ENCODE measurements at places on chromosomes 6 and 20.

GRCh38 chr6:93047033-93047432 lies 372.3 kb downstream of the EPHA7 start:
- DNase-seq: no peak

DNA sequence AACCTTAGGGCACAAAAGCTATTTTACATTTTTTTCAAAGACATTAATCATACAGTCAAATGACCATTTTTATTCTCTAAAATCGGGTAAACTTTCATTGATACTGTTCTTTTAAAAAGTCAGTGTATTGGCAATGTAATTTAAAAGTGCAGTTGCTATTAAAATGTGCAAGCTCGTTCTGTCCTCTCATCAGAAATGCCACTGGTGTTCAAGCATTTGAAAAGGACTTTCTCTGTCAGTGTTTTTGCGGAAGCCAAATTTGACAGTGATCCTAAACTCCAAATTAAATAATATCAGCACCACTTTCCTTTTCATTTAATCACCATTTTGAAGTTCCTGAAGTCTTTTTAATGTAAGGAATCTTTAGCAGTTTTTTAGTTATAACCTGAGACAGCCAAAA lies 69.6 kb downstream of the AFG1L start:
- DNase-seq: no peak

DNA sequence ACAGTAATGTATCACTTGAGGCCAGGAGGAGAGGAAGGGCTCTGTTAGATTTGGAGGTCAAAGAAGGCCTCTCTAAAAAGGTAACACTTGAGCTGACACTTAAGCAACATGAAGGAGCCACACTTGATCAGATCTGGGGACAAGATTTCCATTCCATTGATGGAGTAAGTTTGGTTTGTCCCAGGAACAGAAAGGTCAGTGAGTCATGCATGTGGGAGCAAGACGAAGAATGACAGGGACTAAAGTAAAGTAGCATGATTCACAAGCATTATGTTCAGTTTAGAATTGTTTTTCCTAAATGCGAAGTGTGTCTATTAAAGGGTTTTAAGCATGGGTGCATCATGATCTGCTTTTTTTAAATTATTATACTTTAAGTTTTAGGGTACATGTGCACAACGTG lies 47.4 kb downstream of the COL21A1 start:
- no peak for DNase-seq

DNA sequence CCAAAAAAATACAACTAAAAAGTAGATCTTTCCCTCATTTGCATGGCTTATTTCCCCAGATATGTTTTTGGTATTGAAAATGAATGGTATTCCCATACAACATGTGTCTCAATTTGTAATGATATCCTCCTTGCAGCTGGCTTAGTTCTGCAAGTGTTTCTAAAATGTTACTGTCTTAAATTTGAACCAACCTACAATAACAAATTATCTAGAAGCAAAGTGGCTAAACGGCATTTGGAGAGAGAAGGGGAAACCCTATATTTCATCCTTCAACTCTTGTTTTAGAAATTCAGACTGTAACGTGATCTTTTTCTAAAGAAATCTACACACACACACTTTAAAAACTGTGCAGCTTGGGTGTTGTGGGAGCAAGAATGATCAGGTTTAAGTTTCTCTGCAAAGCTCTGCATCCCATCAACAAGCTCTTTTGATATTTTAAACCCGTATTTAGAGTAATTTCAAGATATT lies 153.0 kb downstream of the SOBP start:
- DNase-seq: no peak

- no peak for DNase-seq
These were observed 1424.8 kb upstream of the EYS start for GRCh38 chr6:67131827-67132226.

GRCh38 chr20:20095114-20095872 lies 43.0 kb downstream of the CFAP61 start:
- no peak for DNase-seq

- no peak for DNase-seq
These were observed 18.2 kb upstream of the SRC start for GRCh38 chr20:37327748-37328147.

DNA sequence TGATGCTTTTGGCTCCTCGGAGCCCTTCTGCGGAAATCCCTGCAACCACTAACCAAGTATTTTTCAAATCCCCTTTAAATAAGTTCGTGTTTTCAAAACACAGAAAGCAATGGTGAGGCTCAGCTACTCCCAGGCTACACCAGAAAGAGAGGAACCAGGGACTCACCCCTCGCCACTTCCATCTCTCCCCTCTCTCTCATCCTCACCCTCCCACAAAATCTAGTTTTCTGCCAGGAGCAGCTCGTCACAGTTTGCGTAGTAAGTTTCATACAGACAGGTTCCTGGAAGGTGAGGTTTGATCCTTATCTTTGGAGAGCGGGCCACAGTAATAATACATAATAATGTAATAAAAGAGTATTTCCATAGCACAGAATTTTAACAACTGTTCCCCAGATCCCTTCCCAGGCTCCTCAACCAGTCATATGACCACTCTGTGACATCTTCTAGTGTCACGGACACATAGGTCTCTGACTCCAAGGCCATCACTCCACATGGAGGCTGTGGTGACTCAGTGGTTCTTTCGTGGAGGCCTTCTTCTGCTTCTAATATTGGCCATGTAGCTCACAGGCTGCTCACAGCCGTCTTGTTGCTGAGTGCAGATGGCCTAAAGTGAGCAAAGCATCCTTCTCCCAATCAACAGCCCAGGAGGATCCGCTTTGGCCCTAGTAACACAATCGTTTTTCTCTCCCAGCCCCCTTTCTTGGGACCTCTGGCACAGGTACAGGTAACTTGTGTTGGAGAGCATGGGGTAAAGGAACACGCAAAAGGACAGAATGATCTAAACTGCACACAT lies 295.7 kb downstream of the CDC5L start:
- DNase-seq: no peak

GRCh38 chr6:12125396-12125795 lies 113.3 kb downstream of the HIVEP1 start:
- DNase-seq: no peak

DNA sequence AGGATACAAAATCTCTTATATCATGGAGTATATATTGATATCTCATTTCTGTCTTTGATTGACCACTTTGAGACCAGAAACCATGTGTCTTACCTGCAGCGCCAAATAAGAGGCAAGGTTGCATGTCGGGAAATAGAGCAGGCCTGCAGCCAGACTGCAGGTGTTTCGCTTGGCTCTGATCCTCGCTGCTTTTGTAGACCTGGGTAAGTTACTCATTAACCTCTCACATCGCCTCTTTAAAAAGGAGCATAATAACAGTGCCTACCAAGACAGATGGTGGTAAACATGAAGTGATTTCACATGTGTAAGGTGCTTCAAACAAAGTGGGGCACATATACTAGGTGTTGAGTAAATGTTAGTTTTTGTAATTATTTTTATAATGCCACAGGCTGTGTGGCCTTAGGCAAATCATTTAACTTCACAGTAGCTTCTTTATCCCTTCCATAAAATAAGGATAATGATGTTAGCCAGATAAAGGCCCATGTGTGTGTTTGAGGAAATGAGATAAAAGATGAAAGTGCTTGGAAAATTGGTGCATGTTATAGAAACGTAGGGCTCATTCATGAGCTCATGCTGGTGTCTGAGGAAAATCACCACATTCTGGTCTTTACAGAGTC lies 248.8 kb upstream of the MAP3K7 start:
- DNase-seq: peak; percentile 8

GRCh38 chr6:43113431-43114260 lies 37.5 kb downstream of the PTK7 start:
- DNase-seq: peak; percentile 79

GRCh38 chr20:10219452-10219791 lies 792 bp downstream of the SNAP25 start:
- DNase-seq: peak; percentile 92

DNA sequence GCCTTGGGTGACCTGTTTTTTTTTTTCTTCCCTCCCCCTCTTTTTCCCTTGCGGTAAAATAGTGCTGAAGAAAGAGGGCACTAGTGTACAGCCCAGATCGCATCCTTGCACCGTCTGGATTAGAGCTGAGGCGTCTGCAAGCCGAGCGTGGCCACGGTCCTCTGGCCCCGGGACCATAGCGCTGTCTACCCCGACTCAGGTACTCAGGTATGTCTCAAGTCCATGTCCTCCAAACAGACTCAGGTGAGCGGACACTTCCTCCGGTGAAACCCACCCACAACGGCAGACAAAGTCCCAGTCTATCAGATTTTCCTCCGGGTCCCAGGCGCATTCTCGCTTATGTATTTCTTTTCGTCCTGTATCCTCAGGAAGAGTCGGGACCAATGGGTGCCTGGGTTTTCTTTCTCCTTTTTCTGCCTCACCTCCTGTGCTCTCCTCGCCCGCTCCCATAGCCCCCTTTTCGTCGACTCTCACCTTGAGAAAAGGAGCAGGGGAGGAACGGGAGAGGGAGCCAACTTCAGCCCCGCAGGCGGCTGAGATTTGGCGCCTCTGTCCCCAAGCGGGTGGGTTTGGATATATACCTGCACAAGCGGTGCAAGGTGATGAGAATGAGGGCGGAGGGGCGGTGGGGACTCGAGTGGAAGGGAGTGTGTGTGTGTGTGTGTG lies 1.1 kb upstream of the GRM1 start:
- peak; percentile 45 for DNase-seq

DNA sequence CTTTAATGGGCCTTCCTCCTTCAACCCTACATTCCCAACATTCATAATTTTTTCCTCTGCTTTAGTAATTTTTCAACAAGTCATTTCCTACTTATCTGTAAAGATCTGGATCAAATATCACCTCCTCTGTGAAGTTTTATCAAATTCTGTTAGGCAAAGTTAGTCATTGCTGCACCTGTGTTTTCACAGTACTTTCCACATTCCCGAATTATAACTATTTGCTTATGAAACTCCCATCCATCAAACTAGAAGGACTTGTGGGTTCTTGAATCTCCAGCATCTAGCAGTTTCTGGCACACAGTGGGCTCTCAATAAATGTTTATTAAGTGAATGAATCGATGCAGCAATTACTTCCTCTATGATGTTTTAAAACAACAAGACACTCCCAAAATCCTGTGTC lies 257.6 kb downstream of the HDGFL1 start:
- no peak for DNase-seq

DNA sequence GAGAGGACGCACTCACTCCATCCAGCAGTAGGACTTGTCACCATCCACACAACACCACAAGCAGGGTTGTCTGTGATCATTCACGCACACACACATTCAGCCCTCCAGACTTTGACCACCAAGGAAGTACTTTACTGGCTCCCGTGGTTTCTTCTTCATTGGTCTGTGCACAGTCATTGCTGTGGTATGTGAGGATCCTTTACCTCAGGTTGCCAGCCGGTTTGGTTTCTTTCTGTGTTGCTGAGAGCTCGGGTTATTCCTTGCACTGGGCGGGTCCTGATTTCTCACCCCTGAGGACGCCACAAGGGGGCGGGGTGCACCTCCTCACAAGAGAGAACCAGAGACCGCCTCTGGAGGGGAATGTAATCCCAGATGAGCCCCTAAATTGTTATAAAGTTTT lies 11.2 kb downstream of the SLC35A1 start:
- DNase-seq: no peak

DNA sequence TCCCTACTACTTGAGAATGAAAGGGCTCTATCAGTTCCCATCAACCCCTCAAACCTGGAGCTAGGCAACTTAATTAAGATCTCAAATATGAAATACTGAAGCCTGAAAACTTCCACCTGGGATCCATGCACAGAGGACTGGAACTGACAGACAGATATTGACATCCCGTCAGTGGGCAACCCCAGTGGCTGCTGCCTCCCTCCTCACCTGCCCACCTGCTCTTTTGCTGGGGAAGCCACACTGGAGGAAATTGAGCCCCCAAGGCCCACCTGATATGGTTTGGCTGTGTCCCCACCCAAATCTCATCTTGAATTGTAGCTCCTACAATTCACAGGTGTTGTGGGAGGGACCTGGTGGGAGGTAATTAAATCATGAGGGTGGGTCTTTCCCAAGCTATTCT lies 192.8 kb downstream of the LRFN2 start:
- no peak for DNase-seq
